NB4 (cell line): ENCODE measurements at places on chromosomes 4 and X.

DNA sequence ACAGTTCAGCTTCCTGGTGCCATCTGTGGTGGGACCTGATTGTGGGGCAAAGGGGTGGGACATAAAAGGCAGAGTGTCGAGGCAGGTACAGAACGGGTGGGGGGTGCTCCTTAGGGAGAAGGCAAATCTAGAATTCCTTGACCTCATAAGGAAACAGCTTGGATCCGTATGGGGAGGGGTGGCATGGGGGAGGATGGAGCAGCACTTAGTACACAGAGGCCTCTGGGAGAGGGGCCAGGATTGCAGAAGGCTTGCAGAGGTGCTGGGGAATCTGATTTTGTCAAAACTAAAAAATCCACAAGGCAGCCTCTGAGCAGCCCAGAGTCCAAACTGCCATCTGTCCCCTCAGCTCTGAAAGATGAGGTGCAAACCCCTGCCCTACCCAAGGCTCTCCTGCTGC is 2.3 kb upstream of the EMD start:
- DNase-seq, result no peak

- DNase-seq, result no peak
Measured at GRCh38 chr4:180932370-180933001, 1310.7 kb upstream of the TENM3 start.

- no peak for DNase-seq
Measured at GRCh38 chrX:66638591-66639500, at the start of gene EDA2R. Gene EDA2R, minus strand, starts transcription at chrX:66639078. Its CDS starts 23,058 bp downstream, at chrX:66616020.

GRCh38 chrX:50606300-50606950 is 135.8 kb upstream of the DGKK start:
- DNase-seq, result no peak

- DNase-seq, result no peak
Measured at GRCh38 chr4:61934198-61934597, 734.1 kb downstream of the ADGRL3 start.
